ENCODE measurements at places on chromosomes 5 and 9. TPM values are rescaled to one million over a fixed set of nuclear protein-coding genes. Genes with fewer than 3 reads are reported as not detected.

The CER1 gene
- total RNA-seq = not detected

- peaks cover 12% of the 10 kb centered on the region for H3K4me1 ChIP-seq
- no peak overlapping the region for H3K4me3 ChIP-seq
- peaks cover 20% of the 10 kb centered on the region for H3K36me3 ChIP-seq
- no peaks in the 10 kb centered on the region for H3K27me3 ChIP-seq
These were observed 6.8 kb downstream of the RMI1 start for GRCh38 chr9:83987402-83987791.

DNA sequence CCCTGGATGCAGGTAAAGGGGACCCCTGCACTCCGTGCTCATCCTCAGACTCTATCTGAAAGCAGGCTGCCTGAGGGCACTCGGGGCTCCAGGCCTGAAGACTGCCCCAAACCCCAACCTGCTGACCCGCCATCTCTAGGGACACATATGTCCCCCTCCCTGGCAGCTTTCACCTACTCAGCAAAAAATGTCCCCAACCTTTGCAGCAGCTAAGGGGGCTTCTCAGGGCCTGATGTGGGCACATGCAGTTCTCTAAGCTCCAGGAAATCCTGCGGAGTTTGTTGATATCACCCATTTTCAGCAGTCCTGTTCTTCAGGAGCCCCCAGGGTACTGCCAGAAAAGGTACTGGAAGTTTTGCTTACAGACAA is 2.2 kb upstream of the DPH7 start:
- H3K36me3 ChIP-seq = peaks cover 63% of the 10 kb centered on the region
- H3K4me1 ChIP-seq = peaks cover 15% of the 10 kb centered on the region
- no peak overlapping the region for H3K27ac ChIP-seq
- H3K4me3 ChIP-seq = no peak overlapping the region

GRCh38 chr9:4030751-4031150 is 269.1 kb downstream of the GLIS3 start:
- H3K27me3 ChIP-seq = no peaks in the 10 kb centered on the region
- H3K4me3 ChIP-seq = no peak overlapping the region
- no peaks in the 10 kb centered on the region for H3K4me1 ChIP-seq

The ITK gene
- not detected for total RNA-seq

GRCh38 chr5:71954329-71954728 is 152.9 kb upstream of the MAP1B start:
- H3K27ac ChIP-seq = no peak overlapping the region
- H3K4me3 ChIP-seq = no peak overlapping the region
- no peaks in the 10 kb centered on the region for H3K27me3 ChIP-seq
- H3K4me1 ChIP-seq = no peaks in the 10 kb centered on the region
- H3K36me3 ChIP-seq = no peaks in the 10 kb centered on the region
